Inflammatory macrophage (primary cell): ENCODE measurements at places on chromosomes 3 and 15.
A peak's percentile ranks its signal among the peaks of the same experiment; 100 is the strongest.

GRCh38 chr3:72448858-72449257, 399.4 kb downstream of the SHQ1 start:
- no peak for DNase-seq

DNA sequence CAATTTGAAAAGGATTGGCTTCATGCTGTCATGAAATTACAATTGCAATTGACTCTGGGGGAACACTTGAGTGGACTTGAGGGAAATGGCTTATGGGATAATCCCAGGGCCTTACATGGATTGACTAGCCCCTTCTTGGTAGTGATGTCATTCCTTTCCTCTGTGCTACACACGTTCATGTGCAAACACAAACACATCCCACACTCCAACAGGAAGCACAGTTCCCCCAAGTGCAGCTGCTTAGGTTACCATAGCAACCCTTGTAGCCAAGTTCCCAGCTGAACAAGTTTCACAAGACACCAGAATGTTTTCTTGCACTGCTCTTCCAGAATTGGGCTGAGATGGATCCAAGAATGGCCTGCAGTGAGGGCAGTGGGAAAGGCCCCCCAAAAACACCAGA, 217.0 kb downstream of the ZNF621 start:
- DNase-seq, result peak; percentile 58

DNA sequence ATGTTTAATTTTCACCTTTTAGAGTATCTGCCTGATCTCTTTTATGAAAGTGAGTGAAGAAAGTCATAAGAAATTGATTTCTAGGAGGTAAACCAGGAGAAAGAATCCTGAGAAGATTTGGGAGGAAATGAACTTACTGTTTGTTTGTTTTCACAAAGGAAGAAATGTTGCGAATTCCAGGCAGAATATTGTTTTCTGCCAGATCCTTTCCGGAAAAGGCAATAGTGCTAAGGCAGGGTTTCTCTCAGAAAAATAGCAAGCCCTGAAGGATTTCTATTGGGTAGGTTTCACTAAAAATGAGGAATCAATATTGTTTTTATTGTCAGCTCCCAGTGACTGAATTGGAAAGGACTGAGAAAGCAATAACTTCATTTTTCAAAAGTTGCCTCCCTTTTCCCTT, 85.7 kb upstream of the TGFBR2 start:
- no peak for DNase-seq

DNA sequence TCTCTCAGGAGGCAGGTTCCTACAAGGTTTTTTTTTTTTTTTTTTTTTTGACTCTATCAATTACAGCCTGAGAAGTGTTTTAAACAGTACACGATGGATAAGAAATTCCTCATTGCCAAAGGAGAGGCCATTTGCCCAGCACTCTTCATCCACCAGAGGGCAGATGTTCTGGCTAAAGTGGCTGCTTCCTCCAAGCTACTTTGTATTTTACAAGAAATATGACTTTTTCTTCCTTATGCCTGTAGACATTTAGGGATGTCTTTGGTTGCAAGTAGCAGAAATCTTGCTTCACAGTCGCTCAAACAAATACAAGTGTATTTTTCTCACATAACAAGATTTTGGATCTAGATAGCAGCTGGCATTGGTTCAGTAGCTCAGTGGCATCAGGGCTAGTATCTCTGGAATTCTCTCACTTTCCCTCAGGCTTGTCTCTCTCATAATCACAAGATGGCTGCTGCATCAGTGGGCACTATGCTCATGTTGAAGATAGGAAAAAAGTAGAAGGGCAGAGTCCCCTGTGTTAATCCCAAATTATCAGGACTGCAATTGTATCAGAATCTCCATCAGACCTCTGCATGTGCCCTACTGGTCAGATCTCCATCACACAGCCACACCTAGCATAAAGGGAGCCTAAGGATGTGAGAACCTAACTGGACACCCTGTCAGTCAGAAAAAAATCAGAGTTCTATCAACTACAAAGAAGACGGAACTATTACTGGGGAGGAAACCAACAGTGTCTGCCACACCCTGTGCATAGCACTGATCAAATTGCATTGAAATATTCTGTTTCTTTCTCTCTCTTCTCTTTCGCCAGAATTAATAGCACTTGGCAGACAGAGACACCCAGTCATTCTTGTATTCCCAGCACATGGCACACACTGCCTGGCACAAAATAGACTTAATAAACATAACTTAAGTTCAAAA, 138.9 kb upstream of the COL8A1 start:
- DNase-seq, result peak; percentile 40

DNA sequence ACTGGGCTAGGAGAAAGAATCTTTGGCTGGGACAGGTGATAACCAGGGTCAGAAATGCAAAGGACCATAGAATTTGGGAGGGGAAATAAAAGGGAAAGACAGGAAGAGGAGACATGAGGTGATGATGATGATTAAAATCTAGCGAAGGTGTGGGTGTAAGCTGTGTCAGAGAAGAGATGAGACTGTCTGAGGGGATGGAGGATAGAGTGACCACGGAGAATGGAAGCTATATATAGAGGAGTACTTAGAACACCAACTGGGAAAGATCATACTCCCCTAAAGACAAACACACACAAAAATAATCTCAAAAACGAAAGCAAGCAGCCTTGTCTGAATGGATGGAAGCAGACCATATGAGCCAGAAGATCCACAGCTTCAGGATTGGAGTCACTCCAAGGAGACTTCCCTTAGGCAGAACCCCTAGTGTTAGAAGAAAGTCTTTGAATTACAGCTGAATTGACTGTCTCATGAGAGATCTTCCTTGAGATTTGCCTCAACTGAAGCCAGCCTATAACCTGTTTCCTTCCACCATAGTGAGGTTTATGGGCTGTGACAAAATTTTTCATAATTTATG, 115.2 kb upstream of the DAZL start:
- no peak for DNase-seq

GRCh38 chr3:34300621-34301020, 502.2 kb downstream of the PDCD6IP start:
- no peak for DNase-seq

- no peak for DNase-seq
Measured at GRCh38 chr3:179526989-179527391, 35.7 kb upstream of the ACTL6A start.

GRCh38 chr3:121414924-121415323, 130.9 kb downstream of the POLQ start:
- DNase-seq, result no peak

- no peak for DNase-seq
Measured at GRCh38 chr3:112514527-112515128, 15.4 kb upstream of the BTLA start.

DNA sequence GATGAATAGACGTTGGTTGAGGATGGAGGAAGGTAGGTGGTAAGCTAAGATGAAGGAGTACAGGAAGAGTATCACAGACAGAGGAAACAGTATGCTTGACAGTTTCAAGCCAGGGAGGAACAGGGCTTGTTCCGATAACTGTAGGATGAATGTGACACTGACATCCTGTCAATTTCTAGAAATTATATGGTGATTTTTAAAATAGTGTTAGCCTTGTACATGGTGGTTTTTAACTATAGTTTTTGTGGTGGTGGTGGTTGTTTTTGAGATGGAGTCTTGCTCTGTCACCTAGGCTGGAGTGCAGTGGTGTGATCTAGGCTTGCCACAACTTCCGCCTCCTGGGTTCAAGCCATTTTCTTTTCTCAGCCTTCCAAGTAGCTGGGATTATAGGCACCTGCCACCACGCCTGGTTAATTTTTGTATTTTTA, 92.8 kb downstream of the FNDC3B start:
- no peak for DNase-seq

DNA sequence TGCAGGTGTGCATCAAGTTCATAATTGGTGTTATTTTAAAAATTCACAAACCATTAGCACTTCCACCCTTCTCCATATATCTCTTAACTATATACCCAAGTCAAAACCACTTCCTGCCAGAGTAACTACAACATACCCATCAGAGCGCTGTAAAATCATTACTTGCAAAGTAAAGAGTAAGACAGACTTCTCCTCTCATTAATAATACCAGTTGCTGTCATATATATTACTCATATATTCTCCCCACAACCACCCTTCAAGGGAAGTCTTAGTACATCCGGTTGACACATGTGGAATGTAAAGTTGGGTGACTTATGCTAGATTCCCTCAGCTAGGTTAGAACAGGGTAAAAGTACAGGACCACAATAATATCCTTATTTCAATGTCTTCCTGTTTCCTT, 5.6 kb downstream of the TERC start:
- DNase-seq, result no peak

DNA sequence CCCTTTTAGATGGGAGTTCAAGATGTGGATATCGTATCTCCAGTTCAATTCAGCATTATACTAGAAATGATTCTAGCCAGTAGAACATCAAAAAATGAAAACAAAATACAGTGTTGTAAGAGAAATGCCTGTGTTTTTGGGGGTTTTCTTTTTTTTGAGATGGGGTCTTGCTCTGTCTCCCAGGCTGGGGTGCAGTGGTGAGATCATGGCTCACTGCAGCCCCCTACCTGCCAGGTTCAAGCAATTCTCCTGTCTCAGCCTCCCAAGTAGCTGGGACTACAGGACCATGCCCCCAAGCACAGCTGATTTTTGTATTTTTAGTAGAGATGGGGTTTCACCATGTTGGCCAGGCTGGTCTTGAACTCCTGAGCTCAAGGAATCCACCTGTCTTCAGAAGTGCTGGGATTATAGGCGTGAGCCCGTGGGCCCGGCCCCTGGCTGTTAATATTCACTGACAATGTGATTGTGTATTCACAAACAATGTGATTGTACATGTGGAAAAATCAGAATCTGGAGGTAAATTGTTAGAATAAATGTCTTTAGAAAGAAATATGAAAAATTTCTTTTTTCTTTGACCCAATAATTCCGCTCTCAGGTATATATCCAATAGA, 59.0 kb downstream of the ARIH1 start:
- DNase-seq, result no peak

- no peak for DNase-seq
Measured at GRCh38 chr15:40787991-40788390, 18.2 kb downstream of the C15orf62 start.

DNA sequence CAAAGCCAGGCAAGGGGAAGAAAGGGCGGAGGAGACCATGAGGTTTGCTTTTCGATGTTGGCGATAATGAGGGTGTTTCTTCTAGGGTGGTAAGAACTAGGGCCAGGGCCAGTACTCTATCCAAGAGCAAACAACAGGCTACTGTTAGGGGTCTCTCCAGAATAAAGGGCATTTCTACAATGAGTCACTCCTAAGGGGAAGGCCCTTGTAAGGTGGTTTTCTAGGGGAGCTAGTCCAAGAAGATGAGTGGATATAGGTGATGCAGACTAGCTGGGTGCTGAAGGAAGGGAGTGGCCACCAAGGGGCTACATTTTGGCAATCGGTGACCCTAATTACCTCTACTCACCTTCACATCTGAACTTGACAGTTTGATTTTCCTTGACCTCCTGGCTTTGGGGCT, 148.5 kb upstream of the HACD2 start:
- no peak for DNase-seq

DNA sequence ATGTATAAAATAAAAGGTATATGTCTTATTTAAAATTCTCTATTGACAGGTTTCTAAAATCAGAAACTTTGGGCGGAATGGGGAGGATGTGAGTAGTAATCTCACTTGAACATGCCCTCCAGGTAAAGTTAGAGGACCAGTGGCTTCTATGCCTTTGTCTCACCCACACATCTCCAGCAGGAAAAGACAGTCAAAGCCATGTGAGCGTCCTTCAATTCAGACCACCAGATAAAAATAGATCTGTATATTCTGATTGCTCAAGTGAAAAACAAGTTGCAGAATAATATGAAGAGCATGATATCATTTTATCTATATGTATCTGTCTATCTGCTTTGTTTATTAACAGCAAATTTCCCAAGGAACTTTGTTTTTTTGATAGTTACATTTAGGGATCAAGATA, 152.2 kb downstream of the TMCO5A start:
- peak; percentile 76 for DNase-seq

DNA sequence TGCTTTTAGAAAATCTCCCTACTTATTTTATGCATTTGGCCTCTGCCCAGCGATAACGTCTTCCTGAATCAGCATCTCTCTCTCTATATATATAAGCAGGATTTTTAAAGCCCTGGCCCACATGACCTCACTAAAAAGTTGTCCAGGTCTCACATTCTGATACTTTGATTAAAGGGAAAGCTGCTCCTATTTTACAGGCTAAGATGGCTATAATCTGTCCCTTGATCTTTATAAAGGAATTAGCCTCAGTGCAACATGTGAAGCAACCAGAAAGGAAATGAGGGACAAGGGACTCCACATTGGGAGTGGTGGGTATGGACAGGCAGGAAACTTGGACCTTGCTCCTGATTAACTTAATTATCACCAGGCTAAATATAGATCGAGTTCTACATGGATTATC, 25.6 kb upstream of the MUC13 start:
- no peak for DNase-seq

DNA sequence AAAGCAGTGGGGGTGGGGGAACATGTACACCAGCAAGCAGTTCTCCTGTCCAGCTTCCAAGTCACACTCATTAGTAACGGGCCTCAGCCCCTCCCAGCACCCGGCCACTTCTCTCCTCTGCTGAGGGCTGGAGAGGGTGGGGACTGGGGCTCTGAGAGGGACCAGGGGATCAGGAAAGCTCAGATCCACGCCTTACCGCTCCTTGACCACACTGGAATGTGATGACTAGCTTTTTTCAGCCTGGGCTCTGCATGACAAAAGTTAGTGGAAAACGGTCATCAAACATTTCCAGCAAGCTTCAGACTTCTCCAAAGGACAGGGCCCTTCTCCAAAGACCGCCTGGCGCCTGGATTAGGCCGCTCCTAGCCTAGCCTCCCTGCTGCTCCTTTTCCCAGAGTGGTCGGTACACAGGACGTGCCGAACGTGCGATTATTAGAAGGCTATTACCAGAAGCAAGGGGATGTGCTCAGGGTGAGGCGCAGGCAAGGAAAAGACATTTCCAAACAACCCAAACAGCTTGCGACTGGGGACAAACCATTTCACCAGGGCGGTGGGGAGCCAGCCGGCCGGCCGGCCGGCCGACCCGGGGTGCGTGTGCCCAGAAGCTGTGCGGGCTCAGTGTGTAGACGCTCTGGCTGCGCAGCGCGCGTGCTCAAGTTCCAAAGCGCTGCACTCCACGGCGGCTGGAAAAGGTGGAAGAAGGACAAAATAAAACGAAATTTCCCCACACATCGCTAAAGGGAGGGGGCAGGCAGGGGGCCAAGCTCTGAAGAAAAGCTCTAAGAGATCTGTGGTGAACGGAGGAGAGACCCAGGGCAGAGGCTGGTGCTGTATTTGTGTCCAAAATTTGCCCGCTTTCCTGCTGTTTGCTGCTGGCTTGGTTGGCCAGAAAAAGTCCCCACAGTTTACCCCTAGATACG, 51.0 kb upstream of the SSR3 start:
- DNase-seq, result peak; percentile 50

GRCh38 chr3:179410331-179410730, 40.9 kb downstream of the GNB4 start:
- DNase-seq, result no peak

DNA sequence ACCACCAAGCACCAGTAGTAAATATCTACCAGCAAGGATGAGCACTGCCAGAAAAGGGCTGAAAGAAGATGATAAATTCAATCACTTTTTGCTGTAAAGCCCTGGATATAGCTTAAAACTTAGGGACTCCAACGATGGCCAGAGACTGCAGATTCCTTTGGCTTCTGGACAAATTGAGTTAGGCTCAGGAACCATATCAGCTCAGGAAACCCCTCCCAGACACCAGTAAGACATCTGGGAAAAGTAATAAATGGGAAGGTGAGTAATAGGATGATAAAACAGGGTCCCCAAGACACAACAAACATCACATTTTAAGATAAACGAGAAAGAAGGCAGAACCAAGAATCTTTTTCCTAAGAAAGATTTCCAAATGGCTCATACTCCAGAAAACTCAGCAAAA, 65.0 kb downstream of the ANP32A start:
- DNase-seq, result no peak
